B cell (primary cell): ENCODE measurements at places on chromosomes 6 and 20. TPM values are rescaled to one million over a fixed set of nuclear protein-coding genes. Genes with fewer than 3 reads are reported as not detected.

GRCh38 chr20:57038608-57039440, 227.6 kb downstream of the BMP7 start:
- H3K36me3 ChIP-seq: no peaks in the 10 kb centered on the region
- DNase-seq: no peak
- H3K4me3 ChIP-seq: no peak overlapping the region
- no peak overlapping the region for H3K27ac ChIP-seq
- no peaks in the 10 kb centered on the region for H3K27me3 ChIP-seq

GRCh38 chr6:136752554-136752953, 39.7 kb downstream of the MAP3K5 start:
- H3K27ac ChIP-seq: peak overlapping the region; percentile 89
- no peak for DNase-seq
- H3K27me3 ChIP-seq: no peaks in the 10 kb centered on the region
- H3K4me3 ChIP-seq: no peak overlapping the region
- peaks cover 42% of the 10 kb centered on the region for H3K4me1 ChIP-seq

The TMC2 gene
- total RNA-seq: not detected in 2 replicates

The ELOVL4 gene
- 0.10 TPM in 1 of 2 replicates, not detected in the other for total RNA-seq

The CLPSL2 gene
- total RNA-seq: not detected in 2 replicates

GRCh38 chr6:7311176-7311575, 1.8 kb downstream of the SSR1 start:
- no peak overlapping the region for H3K4me3 ChIP-seq
- H3K36me3 ChIP-seq: peaks cover 32% of the 10 kb centered on the region
- no peak overlapping the region for H3K27ac ChIP-seq
- H3K27me3 ChIP-seq: no peaks in the 10 kb centered on the region
- DNase-seq: no peak

GRCh38 chr6:31935021-31935420, 7.5 kb downstream of the C2 start:
- no peaks in the 10 kb centered on the region for H3K27me3 ChIP-seq
- H3K36me3 ChIP-seq: no peaks in the 10 kb centered on the region
- DNase-seq: no peak
- no peaks in the 10 kb centered on the region for H3K4me1 ChIP-seq
- H3K4me3 ChIP-seq: no peak overlapping the region

- H3K4me3 ChIP-seq: no peak overlapping the region
- H3K36me3 ChIP-seq: no peaks in the 10 kb centered on the region
- no peak for DNase-seq
- H3K27ac ChIP-seq: no peak overlapping the region
- H3K27me3 ChIP-seq: peaks cover 16% of the 10 kb centered on the region
These were observed 98.3 kb downstream of the EDN3 start for GRCh38 chr20:59398537-59399205.

GRCh38 chr6:169979873-169980432, 228.5 kb downstream of the ERMARD start:
- H3K27me3 ChIP-seq: no peaks in the 10 kb centered on the region
- H3K4me3 ChIP-seq: no peak overlapping the region
- no peak overlapping the region for H3K27ac ChIP-seq
- no peaks in the 10 kb centered on the region for H3K36me3 ChIP-seq

DNA sequence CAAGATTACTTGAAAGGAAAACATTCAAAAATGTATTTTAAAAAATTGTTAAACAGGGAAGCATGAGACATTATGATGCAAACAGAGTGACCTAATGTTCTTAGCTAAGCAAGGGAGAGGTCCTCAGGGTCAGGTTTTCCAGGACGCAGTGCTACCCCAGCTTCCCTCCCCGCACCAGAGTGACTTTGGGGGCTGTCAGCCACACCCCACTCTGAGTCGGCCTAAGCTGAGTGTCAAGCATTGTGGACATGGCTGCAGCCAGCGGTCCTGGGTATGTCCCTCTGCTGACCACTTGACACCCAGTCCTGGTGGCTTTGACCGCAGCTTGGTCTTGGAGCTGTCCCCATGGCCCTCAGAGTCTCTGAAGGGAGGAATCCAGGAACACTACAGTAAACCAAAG, 54.9 kb upstream of the CD93 start:
- no peaks in the 10 kb centered on the region for H3K27me3 ChIP-seq
- H3K36me3 ChIP-seq: no peaks in the 10 kb centered on the region
- no peak overlapping the region for H3K27ac ChIP-seq
- H3K4me3 ChIP-seq: no peak overlapping the region
- DNase-seq: no peak
- peaks cover 7% of the 10 kb centered on the region for H3K4me1 ChIP-seq

DNA sequence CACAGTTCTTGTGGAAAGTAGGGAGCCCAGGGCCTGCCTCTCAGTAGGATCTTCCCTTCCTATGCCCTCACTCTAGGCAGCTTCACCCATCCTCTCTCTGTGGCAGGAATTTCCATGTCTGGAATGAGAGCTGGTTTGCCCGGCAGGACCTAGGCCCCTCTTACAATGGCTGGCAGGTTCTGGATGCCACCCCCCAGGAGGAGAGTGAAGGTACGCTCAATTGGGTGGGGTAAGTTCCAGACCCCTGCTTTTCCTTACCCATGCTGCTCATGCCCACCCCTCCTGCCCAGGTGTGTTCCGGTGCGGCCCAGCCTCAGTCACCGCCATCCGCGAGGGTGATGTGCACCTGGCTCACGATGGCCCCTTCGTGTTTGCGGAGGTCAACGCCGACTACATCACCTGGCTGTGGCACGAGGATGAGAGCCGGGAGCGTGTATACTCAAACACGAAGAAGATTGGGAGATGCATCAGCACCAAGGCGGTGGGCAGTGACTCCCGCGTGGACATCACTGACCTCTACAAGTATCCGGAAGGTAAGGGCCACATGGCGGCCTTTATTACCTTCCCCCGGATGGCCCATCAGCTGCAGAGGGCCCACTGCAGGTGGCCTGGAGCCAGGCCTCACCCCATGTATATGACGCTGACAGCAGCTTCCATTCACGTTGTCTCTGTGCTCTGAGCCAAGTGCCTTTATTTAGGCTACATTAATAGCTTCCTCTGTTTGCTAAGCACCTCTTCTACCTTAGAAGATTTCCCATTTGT, 22.8 kb downstream of the TGM6 start:
- H3K4me1 ChIP-seq: no peaks in the 10 kb centered on the region
- H3K36me3 ChIP-seq: no peaks in the 10 kb centered on the region
- no peak overlapping the region for H3K27ac ChIP-seq
- peaks cover 9% of the 10 kb centered on the region for H3K27me3 ChIP-seq
- H3K4me3 ChIP-seq: no peak overlapping the region

GRCh38 chr6:42047790-42048405, 2.4 kb upstream of the TAF8 start:
- H3K4me3 ChIP-seq: peak overlapping the region; percentile 97
- H3K4me1 ChIP-seq: peaks cover 70% of the 10 kb centered on the region
- H3K27ac ChIP-seq: peak overlapping the region; percentile 65
- no peaks in the 10 kb centered on the region for H3K36me3 ChIP-seq
- DNase-seq: no peak

GRCh38 chr20:39899881-39900280, 789.2 kb downstream of the MAFB start:
- H3K4me3 ChIP-seq: no peak overlapping the region
- no peaks in the 10 kb centered on the region for H3K4me1 ChIP-seq
- no peak overlapping the region for H3K27ac ChIP-seq
- DNase-seq: no peak

The DNAH8 gene
- 1.0 and 1.1 TPM in 2 replicates for total RNA-seq

DNA sequence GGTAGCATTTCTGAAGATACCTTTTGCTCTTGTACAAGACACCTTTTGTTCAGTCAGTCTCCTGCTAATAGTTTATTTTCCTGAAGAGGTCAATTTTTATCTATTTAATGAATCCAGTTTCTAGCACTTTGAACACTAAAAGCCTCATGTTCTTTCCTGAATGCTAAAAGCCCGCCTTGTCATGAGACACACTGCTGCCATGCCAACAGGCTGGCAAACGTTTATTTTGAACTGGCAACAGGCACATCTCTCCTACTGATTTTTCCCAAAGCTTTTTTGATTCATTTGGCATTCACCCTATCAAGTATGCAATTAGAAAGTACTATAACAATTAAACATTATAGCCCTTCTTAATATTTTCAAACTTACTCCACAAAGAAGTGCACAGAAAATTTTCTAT, 421.2 kb upstream of the EYS start:
- DNase-seq: no peak
- no peaks in the 10 kb centered on the region for H3K27me3 ChIP-seq
- no peak overlapping the region for H3K27ac ChIP-seq
- no peak overlapping the region for H3K4me3 ChIP-seq
- H3K4me1 ChIP-seq: no peaks in the 10 kb centered on the region

The FILIP1 gene
- not detected in 2 replicates for total RNA-seq

The CRISP3 gene
- not detected in 2 replicates for total RNA-seq
